ENCODE measurements at places on chromosomes 6 and 20. TPM values are rescaled to one million over a fixed set of nuclear protein-coding genes. Genes with fewer than 3 reads are reported as not detected.

Gene ITCH
- total RNA-seq: 50.3 TPM

Gene HAO1
- total RNA-seq: not detected

Gene CST2
- total RNA-seq: not detected

Gene BPIFA1
- not detected for total RNA-seq

Gene IMPG1
- total RNA-seq: not detected

DNA sequence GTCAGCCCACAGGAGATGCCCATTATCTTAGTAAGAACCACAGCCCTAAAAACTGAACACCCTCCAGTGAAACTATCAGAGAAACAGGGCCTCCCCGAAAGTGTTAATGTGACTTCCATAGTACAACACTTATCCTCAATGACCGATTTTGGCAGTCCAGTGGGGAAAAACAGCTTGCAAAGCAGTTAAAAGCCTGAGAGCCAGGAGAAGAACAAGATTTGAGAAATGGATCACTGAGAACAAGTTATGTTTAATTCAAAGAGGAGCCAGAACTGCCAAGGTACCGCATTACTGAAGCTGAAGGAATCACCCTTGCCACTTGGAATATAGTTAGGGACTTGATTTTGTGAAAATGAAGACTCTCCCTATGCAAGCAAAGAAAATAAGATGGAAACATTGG, 236.9 kb downstream of the QKI start:
- no peak for DNase-seq

DNA sequence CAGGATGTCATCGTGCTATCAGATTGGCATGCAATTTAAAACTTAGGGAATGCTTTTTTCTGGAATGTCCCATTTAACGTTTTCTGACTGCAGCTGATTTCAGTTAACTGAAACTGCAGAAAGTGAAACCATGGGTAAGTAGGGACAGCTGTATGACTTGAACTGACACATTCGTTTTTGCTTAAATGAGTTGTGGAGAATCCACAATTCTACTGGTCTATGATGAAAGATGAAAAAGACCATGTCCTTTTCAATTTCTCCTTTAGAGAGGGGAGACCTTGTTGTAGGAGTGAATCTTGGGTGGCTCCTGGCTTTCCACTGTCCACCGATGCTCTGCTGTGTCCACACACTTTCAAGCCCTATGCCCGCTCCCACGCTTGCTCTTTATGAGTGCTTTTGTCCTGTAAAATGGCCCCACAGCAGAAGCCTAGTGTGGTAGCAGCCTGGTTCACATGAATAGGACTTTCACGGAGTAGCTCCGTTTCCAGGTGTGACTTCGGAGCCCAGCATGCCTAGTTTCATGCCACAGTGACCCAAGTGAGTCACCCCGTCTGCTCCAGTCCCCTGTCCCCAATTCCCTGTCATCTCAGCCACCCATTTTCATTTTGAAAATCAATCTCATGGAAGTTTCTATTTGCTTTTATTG, 21.9 kb downstream of the DYNLT1 start:
- no peak for DNase-seq

- no peak for DNase-seq
Observed at GRCh38 chr6:132612449-132613108, 11.5 kb downstream of the TAAR2 start.

GRCh38 chr6:64683682-64684081, 1023.3 kb downstream of the EYS start:
- no peak for DNase-seq

DNA sequence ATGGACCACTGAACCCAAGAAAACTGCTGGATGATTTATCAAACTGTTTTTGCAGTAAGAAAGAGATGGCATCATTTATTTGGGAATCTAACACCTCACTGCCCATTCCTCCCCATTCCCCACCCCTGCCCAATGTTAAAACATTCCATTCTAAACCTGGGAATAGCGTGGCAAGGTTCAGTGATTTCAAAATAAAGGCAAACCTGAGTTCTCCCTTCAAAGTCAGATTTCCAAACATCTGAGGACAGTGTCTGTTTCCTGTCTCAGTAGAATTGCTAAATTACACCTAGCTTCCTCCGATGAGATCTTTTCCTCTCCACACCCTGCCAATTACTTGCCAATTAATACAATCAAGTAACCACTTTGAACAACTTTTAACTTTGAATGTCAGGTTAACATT, 127.4 kb upstream of the ARMC2 start:
- no peak for DNase-seq

- DNase-seq: no peak
Observed at GRCh38 chr6:166375013-166375412, 7.7 kb downstream of the MPC1 start.

Data from omental fat pad (tissue), 4 donors.